Left renal pelvis (tissue), 4 donors: ENCODE measurements at places on chromosomes 7 and 10.

GRCh38 chr7:155431231-155431630 is 26.7 kb upstream of the EN2 start:
- no peak for DNase-seq

GRCh38 chr7:11946794-11947193 is 114.8 kb upstream of the THSD7A start:
- no peak for DNase-seq

- DNase-seq = no peak
Observed at GRCh38 chr7:39248692-39249090, 271.0 kb downstream of the POU6F2 start.

- no peak for DNase-seq
Observed at GRCh38 chr10:103699611-103700435, 155.6 kb downstream of the SH3PXD2A start.

DNA sequence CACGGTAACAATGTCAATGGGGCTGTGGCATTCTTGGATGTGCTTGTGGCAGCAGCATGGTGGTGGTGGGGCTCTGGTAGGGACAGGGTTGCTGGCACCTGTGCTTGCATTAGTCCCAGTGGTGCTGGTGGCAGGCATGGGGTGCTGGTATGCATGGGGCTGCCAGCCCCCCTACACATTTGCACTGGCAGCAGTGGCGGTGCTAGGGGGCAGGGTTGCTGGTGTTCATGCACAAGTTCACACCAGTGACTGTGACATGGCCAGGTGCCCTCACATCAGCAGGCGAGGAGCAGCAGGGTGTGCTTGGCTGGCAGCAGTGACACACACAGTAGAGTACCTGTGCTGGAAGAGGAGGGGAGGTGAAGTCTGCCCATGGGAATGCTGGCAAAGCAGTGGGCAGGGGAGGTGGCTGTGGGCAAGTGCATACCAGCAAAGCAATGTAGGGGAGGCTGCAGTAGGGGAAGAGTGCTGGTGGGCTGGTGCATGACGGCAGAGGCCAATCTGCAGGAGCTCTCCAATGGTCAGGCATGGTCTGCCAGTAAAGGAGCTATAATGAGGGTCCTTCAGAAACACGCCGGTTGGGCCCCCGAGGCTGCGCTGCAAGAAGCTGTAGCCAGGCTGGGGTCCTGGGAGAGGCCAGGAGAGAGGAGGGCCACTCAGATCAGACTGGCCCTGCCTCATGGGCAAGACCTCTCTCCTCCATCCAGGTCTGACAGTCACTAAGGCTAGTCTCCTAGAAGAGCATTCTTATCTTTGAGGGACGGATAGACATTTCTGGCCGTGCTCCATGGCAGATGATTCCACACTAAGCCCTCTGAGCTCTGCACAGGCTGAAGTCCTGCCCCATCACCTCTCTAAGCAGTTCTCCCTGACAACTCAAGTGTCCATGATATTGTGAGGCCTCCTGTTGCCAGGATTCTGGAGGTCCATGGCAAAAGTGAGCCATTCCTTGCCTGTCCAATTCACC is 406.4 kb downstream of the SEMA3D start:
- DNase-seq = no peak

DNA sequence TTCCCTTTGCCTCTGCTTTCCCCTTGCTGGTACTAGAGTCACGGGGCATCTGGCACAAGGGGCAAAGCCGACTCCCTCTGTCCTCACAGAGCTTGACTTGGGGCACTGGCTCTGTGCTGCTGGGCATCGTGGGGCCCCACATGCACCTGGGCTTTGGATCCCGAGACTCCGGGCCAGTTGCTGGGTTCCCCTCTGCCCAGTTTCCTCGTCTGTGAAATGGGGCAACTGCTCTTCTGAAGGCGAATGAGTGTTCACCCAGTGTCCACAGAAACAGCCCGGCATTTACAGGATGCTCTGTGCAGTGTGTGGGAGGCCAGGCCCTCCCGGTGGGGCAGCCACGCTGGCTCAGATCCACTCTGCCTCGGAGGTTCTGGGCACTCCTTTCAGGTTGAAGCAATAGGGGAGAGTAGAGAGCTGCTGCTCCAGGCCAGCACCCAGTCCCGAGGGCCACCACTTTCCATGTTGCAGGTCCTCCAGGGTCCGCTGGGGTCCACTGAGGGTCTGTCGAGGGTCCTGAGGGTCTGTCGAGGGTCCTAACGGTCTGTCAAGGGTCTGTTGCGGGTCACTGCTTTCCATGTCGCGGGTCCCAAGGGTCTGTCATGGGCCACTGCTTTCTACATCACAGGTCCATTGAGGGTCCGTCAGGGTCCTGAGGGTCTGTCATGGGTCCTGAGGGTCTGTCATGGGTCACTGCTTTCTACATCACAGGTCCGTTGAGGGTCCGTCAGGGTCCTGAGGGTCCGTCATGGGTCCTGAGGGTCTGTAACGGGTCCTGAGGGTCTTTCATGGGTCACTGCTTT is 103.6 kb downstream of the VIPR2 start:
- DNase-seq = no peak

DNA sequence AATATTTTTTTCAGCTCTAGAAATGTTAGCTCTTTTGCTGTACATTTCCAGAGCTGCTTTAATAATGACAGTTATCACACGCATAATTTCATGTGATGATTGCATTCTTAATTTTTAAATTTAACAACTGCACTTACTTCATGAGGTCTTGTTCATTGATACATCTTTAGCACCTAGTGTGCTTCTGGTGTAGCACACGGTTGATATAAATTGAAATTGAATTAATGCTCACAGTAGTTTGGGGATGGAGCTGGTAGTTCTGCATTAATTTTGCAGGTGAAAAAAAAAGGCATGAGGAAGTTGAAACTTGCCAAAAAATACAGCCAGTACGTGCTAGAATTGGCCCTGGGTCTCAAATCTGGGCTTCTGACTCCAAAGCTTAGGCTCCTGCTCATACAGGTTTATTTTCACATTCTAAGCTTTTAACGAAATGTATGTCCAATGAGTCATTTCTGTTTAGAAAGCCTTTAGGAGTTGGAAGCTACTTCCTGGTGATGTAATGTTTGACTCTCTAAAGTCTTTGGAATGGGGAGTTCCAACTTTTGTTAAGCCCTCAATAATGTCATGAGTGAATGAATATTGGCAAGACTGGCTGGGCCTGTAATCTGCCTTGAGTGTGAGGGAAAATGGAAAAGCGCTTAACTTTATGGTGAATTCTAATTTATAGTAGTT is 62.5 kb downstream of the DAGLB start:
- no peak for DNase-seq

DNA sequence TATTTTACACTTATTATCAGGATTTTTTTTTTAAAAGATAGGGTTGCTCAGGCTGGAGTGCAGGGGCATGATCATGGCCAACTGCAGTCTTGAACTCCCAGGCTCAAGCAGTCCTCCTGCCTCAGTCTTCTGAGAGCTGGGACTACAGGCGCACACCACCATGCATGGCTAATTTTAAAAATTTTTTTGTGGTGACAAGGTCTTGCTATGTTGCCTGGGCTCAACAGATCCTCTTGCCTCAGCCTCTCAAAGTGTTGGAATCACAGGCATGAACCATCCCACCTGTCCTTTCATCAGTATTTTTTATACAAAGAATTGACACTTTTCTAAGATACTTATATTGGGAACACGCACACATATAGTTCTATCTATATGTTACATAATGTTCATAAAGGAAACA is 99.3 kb downstream of the PIP4K2A start:
- no peak for DNase-seq

- DNase-seq = no peak
Observed at GRCh38 chr7:98862716-98863420, 6.9 kb downstream of the TMEM130 start.
